Muscle of leg (tissue), 16 donors: ENCODE measurements at places on chromosomes 12 and 14. TPM values are rescaled to one million over a fixed set of nuclear protein-coding genes. Genes with fewer than 3 reads are reported as not detected.
A peak's percentile ranks its signal among the peaks of the same experiment; 100 is the strongest.

ADAM20 gene
- polyA plus RNA-seq = 0.12 TPM

- DNase-seq = no peak
Observed at GRCh38 chr12:133129368-133130037, 571 bp downstream of the ZNF891 start.

DNA sequence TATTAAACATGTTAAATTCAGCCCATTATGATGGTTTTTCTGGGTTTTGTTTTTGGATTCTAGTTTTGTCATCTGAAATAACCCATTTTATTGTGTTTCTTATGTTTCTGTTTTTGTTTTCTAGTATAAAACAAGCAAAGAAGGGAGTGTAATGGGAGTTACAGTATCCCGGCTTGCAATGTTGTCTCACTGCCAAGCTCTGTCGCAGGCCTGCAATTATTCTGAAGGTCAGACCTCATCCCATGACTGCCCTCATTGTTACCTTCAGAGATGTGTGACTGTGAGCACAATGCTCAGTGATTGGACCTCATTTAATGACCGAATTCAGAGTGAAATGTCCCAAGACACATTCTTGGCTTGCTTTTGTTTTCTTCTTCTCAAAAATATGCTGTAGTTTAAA is 73.0 kb upstream of the ATF1 start:
- peak; percentile 82 for DNase-seq

- no peak for DNase-seq
Observed at GRCh38 chr14:95557832-95558231, 23.0 kb downstream of the GLRX5 start.

- DNase-seq = peak; percentile 71
Observed at GRCh38 chr14:61586544-61587055, 108.7 kb upstream of the HIF1A start.
